ENCODE measurements at places on chromosomes 12 and 14.

DNA sequence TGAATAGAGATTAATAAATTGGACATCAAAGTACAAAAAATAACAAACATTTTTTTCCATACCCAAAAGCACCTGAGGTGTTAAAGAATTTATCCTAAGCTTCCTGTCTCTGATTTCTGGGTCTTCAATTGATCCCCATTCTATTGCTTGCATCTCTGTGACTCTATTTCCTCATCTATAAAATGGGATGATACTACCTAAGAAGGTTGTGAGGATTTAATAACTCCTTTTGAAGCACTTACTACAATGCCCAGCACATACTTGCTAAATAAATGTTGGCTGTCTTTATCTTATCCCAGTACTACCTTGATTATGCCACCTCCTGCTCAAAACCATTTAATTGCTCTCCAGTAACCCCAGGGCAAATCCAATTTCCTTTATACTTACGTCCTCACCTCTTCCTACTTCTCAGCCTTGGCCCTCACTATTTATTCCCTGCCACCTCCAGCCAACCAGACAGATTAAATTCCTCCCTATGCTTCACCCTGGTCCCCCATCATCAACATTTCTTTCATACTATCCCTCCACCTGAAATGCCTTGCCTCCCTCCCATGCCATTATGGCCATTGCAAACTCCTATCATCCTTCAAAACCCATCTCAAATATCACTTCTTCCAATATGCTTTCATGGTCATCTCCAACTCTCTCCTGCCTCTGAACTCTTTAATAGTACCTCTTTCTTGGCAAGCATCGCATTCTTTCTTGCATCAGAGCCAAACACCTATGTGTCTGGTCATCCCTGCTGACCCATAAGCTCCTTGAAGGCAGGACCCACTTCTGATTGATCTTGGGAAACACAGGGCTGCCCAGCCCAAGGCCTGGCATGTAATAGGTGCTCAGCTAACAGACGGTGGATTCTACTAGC lies 7.9 kb upstream of the ASIC1 start:
- peaks cover 26% of the 10 kb centered on the region for H3K27me3 ChIP-seq
- no peak for DNase-seq
- H3K4me1 ChIP-seq = peaks cover 3% of the 10 kb centered on the region
- H3K27ac ChIP-seq = no peak overlapping the region

GRCh38 chr14:105489542-105490266 lies 1.3 kb upstream of the TEDC1 start:
- H3K27ac ChIP-seq = peak overlapping the region; percentile 75
- H3K4me1 ChIP-seq = peaks cover 13% of the 10 kb centered on the region
- H3K4me3 ChIP-seq = peak overlapping the region; percentile 69
- no peaks in the 10 kb centered on the region for H3K36me3 ChIP-seq
- peaks cover 13% of the 10 kb centered on the region for H3K27me3 ChIP-seq
- peak; percentile 68 for DNase-seq

DNA sequence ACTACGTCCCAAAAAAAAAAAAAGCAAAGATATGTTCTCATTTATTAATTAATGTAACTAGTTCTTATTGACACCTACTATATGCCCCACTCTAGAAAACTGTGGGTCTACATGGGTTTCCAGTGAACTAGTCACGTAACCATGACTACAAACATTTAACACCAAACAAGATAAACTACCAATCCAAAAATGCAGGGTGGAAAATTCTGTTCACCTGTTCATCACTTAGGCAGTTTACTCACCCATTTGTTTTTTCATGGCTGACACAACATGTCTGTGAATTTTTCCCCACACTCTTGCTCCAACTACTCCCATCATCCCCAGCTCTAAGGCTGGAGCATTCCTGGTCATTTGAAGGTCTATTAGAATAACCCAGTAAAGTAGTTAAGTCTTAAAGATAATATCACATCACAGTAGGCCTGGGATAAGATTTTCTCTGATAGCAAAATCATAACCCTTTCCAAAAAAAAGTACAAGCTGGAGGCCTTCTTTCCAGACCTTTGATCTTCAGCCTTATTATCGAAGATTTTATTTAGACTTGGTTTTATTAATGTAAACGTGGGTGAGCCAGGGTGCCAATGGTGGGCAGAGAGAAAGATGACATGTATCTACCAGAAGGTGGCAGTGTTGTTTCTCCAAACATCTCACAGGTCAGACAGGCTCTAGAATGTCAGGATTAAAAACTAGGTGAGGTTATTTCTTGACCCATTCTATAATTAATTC lies 61.6 kb upstream of the DAAM1 start:
- H3K36me3 ChIP-seq = no peaks in the 10 kb centered on the region
- H3K4me3 ChIP-seq = no peak overlapping the region
- peak; percentile 28 for DNase-seq
- H3K27me3 ChIP-seq = no peaks in the 10 kb centered on the region
- H3K4me1 ChIP-seq = no peaks in the 10 kb centered on the region

GRCh38 chr12:116303929-116304328 lies 26.4 kb upstream of the MED13L start:
- no peak for DNase-seq
- no peaks in the 10 kb centered on the region for H3K27me3 ChIP-seq
- H3K36me3 ChIP-seq = no peaks in the 10 kb centered on the region
- no peak overlapping the region for H3K4me3 ChIP-seq

DNA sequence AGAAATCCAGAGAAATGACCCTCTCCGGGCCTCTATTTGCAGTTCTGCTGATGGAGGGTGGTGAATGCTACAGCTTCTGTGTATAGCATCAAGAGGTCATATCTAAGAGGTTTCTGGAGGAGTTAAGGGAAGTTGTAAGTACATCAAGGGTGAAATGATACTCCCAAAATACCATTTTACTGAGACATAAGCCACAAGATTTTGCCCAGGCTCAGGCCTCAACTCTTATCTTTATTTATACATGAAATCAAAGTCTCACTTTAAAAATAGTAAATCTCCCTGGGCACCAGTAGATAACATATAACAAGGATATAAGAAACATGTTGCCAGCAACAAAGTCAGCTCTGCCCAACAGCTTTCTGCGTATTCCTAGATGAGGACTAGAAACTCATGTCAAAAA lies 40.4 kb downstream of the NIN start:
- no peaks in the 10 kb centered on the region for H3K36me3 ChIP-seq
- no peaks in the 10 kb centered on the region for H3K27me3 ChIP-seq
- DNase-seq = peak; percentile 64
- H3K27ac ChIP-seq = no peak overlapping the region
- peaks cover 4% of the 10 kb centered on the region for H3K4me1 ChIP-seq
- no peak overlapping the region for H3K4me3 ChIP-seq

DNA sequence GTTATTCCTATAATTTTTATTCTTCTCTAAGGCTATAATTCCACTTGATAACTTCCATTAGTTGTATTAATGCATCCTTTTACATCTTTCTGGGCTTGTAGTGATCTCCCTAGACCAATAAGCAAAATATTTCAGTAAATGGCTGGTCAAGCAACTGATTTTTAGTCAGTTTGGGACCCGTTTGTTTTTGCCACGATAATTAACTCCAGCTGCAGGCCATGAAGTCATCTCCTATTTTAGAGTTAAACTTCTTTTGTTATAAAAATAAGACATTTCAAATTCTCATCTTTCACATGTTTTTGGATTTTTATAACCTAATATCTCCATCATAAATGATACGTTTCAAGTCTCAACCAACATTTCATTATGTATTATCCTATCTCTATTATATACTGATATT lies 49.4 kb downstream of the MAGOHB start:
- no peak overlapping the region for H3K4me3 ChIP-seq
- H3K4me1 ChIP-seq = no peaks in the 10 kb centered on the region
- H3K36me3 ChIP-seq = no peaks in the 10 kb centered on the region
- H3K27me3 ChIP-seq = no peaks in the 10 kb centered on the region
- no peak overlapping the region for H3K27ac ChIP-seq

GRCh38 chr14:29788093-29788492 lies 139.6 kb downstream of the PRKD1 start:
- no peaks in the 10 kb centered on the region for H3K4me1 ChIP-seq
- no peak overlapping the region for H3K27ac ChIP-seq
- DNase-seq = no peak
- H3K27me3 ChIP-seq = no peaks in the 10 kb centered on the region

GRCh38 chr12:30515351-30515750 lies 180.3 kb downstream of the IPO8 start:
- peak; percentile 27 for DNase-seq
- no peaks in the 10 kb centered on the region for H3K36me3 ChIP-seq
- no peaks in the 10 kb centered on the region for H3K4me1 ChIP-seq
- H3K27me3 ChIP-seq = no peaks in the 10 kb centered on the region
- no peak overlapping the region for H3K27ac ChIP-seq

- peaks cover 13% of the 10 kb centered on the region for H3K27me3 ChIP-seq
- peak; percentile 51 for DNase-seq
- H3K4me1 ChIP-seq = peaks cover 27% of the 10 kb centered on the region
These were observed 28.2 kb upstream of the SMUG1 start for GRCh38 chr12:54216797-54217661.

DNA sequence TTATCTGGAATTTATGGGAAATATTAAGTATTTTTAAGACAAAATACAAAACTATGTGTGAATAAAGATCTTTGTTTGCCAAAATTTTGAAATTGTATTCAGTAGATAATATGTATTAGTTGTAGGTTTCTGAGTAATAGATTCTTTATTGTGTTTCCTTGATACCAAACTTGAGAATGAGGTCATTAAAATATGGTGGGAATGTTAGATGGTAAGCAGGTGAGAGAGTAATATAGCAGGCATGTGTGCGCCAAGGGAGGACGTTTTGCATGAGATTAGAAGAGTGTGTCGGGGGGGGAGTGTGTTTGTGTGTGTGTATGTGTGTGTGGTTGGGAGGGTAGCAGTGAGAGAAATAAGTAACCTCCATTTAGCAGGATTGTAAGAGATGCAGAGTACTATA lies 376.5 kb downstream of the NPAS3 start:
- DNase-seq = no peak
- H3K4me3 ChIP-seq = no peak overlapping the region
- H3K27me3 ChIP-seq = no peaks in the 10 kb centered on the region

DNA sequence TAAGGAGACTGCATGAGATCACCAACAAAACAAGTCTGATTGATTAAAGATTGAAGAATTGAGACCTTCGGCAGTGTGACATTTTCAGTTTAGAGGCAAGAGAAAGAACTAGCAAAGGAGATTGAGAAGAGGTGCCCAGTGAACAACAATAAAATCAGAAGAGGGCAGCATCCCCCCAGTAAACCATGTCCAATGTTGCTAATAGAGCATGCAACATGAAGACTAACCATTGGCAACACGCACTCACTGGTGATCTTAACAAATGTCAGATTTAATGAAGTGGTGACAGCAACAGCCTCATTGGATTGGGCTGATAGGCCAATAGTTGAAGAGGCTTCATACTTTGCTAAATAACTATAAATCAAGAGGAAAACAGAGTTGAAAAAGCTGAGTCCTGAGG lies 20.7 kb upstream of the TAS2R14 start:
- no peaks in the 10 kb centered on the region for H3K27me3 ChIP-seq
- DNase-seq = no peak
- no peaks in the 10 kb centered on the region for H3K4me1 ChIP-seq
- H3K36me3 ChIP-seq = no peaks in the 10 kb centered on the region

GRCh38 chr12:49264466-49264872 lies 413 bp upstream of the TUBA1C start:
- peak overlapping the region; percentile 90 for H3K27ac ChIP-seq
- H3K4me3 ChIP-seq = peak overlapping the region; percentile 83
- peaks cover 11% of the 10 kb centered on the region for H3K36me3 ChIP-seq

- DNase-seq = no peak
- no peaks in the 10 kb centered on the region for H3K36me3 ChIP-seq
- H3K4me3 ChIP-seq = no peak overlapping the region
- H3K4me1 ChIP-seq = no peaks in the 10 kb centered on the region
These were observed 226.2 kb downstream of the TRHDE start for GRCh38 chr12:72498354-72498753.

DNA sequence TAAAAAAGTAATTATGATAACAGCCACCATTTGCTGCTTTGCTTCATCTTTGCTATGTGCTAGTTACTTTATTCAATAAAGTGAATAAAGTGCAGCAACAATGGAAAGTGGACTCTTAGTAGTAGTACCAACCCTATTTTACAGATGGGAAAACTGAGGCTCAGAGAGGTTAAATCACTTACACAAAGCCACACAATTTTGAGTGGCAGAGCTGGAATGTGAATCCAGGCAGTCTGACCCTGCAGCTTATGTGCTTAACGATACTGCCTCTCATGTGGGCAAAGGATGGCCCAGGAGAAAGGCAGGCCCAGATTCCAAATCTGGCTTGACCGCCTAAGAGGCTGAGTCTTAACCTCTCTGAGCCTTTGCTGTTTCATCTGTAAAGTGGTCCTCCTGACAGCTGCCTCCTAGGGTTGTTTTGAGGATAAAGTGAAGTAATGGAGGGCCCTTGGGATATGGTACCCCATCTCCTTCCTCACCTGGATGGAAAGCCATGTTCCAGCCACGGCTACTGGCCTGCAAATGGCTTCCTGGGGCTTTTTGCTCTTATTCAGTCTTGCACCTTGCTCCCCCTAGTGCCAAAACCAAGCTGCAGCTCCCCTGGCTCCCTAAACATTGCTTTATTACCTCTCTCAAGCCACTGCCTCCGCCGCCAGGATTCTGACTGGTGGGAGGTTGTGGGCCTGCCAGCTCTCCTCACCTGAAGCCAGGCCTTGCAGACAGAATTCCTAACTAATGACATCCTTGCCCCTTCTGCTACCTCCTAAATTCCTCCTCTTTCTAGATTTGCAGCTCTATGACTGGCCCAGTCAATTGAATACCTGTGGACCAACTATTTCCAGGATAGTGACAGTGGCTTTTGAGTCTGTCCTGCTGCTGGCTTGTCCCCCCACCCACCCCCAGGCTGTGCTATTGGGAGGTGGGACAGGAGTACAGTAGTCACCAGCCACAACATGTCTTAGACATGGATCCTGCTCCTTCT lies 283.3 kb upstream of the PWP1 start:
- H3K36me3 ChIP-seq = no peaks in the 10 kb centered on the region
- H3K27ac ChIP-seq = no peak overlapping the region
- DNase-seq = peak; percentile 50
- no peak overlapping the region for H3K4me3 ChIP-seq
- peaks cover 23% of the 10 kb centered on the region for H3K4me1 ChIP-seq

- DNase-seq = peak; percentile 97
- H3K27ac ChIP-seq = peak overlapping the region; percentile 55
- H3K4me1 ChIP-seq = peaks cover 26% of the 10 kb centered on the region
- no peaks in the 10 kb centered on the region for H3K36me3 ChIP-seq
- no peak overlapping the region for H3K4me3 ChIP-seq
These were observed 154.5 kb downstream of the EGLN3 start for GRCh38 chr14:33796356-33796755.

- H3K36me3 ChIP-seq = no peaks in the 10 kb centered on the region
- no peak overlapping the region for H3K27ac ChIP-seq
- no peaks in the 10 kb centered on the region for H3K4me1 ChIP-seq
- H3K27me3 ChIP-seq = no peaks in the 10 kb centered on the region
- H3K4me3 ChIP-seq = no peak overlapping the region
- DNase-seq = no peak
These were observed 501.4 kb upstream of the RGS6 start for GRCh38 chr14:71430678-71431376.

- H3K4me3 ChIP-seq = no peak overlapping the region
- H3K36me3 ChIP-seq = no peaks in the 10 kb centered on the region
- H3K4me1 ChIP-seq = peaks cover 23% of the 10 kb centered on the region
- no peaks in the 10 kb centered on the region for H3K27me3 ChIP-seq
These were observed 86.5 kb upstream of the RIN3 start for GRCh38 chr14:92427096-92427495.

GRCh38 chr12:102509123-102509626 lies 28.8 kb upstream of the IGF1 start:
- H3K27ac ChIP-seq = no peak overlapping the region
- DNase-seq = no peak
- H3K4me1 ChIP-seq = no peaks in the 10 kb centered on the region
- no peak overlapping the region for H3K4me3 ChIP-seq

Data from astrocyte (in vitro differentiated cells and primary cell).